ENCODE measurements at places on chromosomes 4 and X.

DNA sequence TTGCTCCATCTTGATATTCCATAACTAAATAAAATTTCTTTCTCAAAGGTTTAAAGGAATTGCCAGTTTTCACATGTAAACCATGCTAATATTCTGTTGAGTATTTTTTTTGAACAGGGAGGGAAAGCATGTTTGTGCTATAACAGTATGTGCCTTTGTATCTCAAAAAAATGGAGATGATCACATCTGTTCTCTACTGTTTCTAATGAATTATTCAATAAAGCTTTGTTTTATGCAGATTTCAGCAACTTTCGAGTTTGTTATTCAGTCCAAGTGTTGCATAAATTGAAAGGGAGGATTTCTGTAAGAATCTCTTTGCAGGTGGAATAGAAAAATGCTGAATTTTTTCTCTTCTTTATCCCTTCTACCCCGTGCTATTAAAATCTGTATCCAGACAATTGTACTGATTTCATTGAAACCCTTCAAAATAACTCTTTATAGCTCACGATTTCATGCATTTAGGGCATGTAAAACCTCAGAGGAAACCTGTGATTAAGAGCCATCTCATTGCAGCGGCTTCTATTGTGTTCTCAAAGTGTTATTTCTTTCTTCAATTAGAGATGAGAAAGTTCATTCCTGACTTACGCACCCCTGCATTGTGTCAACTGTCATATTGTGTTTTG, 42.1 kb downstream of the NEIL3 start:
- no peak for DNase-seq

- no peak for DNase-seq
Observed at GRCh38 chrX:100700809-100701208, 31.1 kb downstream of the SYTL4 start.

DNA sequence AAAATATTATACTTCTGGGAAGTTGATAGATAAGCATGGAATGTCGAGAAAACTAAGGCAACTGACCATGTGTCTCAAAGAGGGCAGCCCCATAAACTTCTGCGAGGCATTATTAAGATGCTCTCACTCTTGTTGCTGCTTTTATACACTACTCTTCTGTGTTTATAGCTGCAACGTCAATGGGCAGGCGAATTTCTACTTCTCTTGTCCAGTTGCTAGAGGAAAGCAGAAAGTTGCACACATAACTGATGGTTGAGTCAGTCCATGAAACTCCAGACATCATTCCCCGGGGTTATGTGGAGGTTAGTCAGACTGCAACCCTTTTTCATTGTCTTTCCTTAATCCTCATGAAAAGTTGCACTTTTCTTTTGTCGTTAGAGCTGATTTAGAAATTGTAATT, 39.8 kb downstream of the VCX3B start:
- DNase-seq: no peak

- no peak for DNase-seq
Observed at GRCh38 chr4:83358410-83358809, 23.8 kb upstream of the HPSE start.

DNA sequence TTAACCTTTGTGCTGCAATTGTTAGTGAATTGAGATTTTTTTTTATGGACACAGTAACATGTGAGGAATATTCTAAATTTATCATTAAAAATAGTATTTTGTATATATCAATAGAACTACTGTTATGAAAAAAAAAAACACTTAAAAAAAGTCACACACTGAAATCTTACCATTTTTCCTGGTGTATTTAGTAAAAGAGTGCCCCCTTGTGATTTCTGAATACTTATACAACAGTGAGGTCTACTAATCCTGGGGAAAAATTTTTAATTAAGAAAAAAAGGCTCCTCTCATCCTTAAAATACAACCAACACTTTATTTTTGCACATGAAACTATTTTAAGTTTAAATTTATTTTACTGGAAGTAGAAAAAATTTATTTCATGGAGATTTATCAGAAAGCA, 56.4 kb upstream of the SPOCK3 start:
- DNase-seq: no peak

DNA sequence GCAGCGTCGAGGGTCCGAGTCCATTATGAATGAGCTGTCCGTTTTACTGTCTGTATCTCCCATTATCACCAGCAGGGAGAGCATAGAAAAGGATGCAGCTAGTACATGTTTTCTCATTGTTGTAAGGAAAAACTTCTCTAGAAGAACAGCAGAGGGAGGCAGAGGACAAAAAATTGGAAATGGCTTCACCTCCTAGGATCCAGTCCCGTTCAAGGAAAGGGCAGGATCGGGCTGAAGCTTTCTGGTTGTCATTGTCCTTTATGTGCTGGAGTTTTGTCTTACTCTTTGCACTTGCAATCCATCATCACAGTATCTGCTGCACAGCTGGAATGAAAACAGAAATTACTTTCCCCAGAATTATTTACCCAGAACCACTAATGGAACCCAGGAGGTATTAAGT, 14.7 kb downstream of the NDP start:
- DNase-seq: no peak

DNA sequence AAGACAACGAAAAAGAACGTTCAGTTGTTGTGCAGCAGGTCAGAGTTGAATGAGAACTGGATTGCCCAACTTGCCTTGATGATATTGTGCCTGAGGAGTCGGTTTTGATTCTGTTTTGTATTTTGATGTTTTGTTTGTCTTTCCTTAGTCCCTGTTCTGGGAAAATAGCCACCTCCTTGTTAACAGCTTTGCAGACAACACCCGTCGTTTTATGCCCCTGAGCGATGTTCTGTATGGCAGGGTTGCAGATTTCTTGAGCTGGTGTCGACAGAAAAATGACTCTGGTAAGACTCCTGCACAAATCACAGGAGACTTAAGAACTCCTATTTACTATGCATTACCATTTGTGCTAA, 4.5 kb downstream of the BST1 start:
- DNase-seq: no peak

DNA sequence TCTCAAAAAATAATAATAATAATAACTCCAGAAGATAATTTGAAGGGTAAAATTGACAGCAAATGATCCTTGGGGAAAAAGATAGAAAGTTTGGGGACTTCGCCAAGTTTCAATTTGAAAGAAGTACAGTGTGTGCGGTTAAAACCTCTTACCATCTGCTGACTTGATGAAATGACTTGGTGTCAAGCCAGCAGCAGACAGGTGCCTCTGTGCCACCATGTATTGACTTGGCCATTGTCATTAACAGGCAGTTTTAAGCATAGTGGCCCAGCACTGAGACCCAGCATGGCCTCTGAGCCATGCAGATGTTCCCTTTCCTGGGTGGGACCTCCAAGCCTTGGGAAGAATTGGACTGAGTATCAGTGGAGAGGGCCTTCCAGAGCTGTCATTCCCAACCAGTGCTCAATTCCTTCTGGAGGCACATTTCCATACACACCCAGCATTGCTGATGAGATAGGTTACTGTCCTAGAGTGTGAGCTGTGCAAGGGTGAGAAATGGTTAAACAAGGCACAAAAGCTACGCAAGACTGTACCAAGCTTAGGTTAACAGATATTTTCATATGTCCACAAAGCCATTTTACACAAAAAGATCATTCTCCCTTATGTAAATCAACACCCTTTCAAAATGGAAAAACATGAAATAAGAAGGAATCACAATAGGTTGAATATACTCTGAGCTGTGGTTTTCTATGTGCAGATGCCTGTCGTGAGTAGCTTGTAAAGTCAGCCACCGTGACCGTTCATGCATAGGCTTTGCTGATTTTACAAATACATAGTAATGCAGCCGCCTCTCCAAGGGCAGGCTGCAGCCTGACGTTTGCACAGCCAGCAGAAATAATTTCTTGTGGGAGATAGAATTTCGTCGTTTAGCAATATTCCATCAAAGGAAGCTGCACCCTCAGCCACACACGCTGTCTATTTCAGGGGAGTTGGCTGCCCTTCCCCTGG, 59.4 kb upstream of the FBXW7 start:
- no peak for DNase-seq

GRCh38 chrX:71183341-71183740, 38.7 kb downstream of the NLGN3 start:
- DNase-seq: no peak

DNA sequence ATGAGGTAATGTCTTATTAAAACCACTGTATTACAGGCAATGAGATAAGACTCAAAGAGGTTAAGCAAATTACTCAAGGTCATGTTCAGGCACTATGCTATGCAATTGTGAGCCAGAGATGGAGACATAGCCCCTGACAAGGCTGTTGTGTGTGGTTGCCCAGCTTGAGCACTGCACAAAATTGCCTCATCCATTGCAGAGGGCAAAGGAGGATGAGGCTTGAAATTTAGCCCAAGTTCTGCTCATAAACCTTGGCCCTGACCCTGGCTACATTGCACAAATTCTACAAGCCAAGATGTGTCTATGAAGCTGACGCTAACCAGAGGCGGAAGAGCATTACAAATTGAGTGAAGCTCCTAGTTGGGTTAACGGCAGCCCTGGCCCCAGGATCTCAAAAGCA, 65.6 kb upstream of the PGM2 start:
- DNase-seq: no peak

- no peak for DNase-seq
Observed at GRCh38 chr4:183967266-183967665, 62.2 kb downstream of the STOX2 start.

- no peak for DNase-seq
Observed at GRCh38 chr4:112975567-112976355, 73.7 kb upstream of the ANK2 start.

GRCh38 chrX:9609987-9610386, 145.1 kb downstream of the TBL1X start:
- DNase-seq: no peak

DNA sequence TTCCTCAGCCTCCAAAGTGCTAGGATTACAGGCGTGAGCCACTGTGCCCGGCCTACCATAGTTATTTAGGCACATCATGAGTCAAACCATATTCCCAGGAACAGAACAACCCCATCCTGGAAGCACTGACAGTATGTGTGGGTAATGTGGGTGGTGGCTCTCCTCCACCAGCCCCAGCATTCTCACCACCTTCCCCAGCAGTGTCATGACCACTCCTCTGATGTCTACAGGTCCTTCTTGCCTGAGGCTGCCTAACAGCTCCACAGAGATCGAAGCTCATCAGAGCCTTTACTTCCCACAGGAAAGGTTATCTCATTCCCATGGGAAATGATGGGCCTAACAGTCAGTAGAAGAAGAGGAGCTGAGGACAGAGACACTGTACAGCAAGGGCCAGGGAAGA, 129.5 kb upstream of the GPC4 start:
- no peak for DNase-seq

DNA sequence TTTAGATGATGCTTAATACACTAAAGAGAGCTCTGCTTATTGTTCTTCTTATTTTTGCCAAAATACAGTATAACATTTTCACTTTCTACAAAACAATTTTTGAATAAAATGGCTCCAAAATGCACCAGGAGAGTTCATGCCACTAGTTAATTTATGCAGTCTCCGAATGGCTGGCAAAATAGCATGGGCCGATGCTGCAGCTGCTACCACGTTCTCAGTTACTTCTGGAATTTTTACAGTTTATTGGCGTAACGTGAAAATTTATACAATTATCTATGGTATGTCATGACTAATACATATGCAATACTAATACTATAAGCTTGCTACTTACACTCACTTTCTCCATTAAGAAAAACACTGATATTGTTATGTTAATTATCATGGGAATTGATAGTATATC, 16.5 kb downstream of the KLHL13 start:
- DNase-seq: no peak

DNA sequence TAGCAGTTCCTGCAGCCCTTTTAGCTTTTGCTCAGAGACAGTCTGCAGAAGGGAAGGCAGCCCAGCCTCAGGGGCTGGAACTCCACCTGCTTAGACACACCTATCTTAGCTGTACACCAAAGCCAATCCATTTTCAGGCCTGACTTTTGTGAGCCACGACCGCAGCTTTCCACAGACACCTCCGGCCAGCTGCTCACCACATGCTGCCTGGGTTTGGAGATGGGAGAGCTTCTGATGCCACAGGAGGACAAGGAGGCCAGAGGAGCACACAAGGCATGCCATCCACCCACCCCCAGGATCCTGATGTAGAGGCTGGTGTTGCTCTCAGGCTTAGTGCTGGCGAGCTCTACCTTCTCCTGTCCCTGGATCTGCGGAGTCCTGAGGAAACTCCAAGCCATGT, 141.8 kb upstream of the NALF2 start:
- no peak for DNase-seq

- no peak for DNase-seq
Observed at GRCh38 chrX:23789386-23790154, 6.6 kb downstream of the SAT1 start.

- no peak for DNase-seq
Observed at GRCh38 chr4:116150152-116150551, 935.2 kb downstream of the TRAM1L1 start.

DNA sequence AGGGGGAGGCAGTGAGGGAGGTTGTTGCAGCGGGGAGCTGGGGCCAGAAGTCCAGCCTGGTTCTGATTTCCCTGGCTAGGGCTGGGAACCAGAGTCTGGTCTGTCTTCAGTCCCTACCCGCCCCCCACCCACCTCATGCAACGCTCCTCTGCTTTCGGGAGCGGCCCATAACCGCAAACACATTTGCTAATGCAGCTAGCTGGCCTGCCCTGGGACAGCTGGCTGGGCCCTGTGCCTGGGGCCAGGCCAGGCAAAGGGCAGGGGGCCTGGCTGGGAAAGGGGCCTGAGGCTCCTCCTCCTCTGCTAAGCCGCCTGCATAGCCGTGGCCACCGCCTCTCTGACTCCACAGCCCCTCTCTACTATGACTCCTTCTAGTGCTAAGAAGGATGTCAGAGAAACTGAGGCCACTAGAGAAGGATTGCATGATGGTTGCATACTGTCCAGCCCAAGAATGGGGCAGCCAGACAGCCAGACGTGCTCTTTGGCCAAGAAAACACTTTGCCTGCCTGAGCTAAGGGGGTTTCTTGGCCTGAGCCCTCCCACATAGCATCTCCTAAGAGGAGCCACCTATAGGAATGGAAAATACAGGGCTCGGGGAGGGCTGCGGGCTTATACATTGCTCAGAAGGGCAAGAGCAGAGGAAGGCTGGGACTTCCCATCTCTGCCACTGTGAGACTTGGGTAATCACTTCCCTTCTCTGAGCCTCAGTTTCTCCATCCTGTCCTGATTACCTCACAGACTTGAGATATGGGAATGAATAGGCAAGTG, 76.9 kb downstream of the PJA1 start:
- DNase-seq: no peak
